Skin of body (tissue), 3 donors: ENCODE measurements at places on chromosomes 5 and 9.

GRCh38 chr9:113215132-113215531 is 5.9 kb downstream of the FKBP15 start:
- no peak for DNase-seq

DNA sequence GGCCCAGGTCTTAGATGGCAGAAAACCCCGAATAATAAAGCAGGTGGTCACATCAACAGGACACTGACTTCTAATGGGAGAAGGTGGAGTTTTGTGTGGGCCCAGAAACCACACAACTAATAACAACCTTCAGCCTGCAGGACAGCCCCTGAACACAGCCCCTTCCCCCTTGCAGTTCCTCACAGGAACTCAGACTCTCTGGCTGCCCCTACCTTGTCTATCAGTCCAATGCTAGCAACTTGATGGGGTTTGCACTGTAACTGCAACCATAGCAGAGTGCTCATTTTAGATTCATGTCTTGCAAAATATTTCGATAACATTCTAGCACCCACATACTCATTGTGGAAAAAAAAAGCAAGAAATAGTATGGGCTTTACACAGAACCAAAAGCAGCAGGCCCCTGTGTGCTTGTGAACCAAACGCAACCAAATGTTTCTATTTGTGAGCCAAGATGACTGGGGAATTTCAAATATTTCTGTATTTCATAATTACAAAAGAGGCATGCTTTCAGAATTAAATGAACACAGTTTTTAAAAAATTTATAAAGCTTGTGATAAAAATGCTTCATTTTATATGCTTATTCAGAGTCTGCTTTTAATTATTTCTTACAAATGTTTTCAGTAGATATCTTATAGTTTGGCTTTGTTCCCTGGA is 62.7 kb upstream of the PDE4D start:
- no peak for DNase-seq

- DNase-seq: no peak
Observed at GRCh38 chr9:113538131-113538530, 74.6 kb downstream of the RGS3 start.

GRCh38 chr5:149549461-149550267 is 1.6 kb downstream of the CSNK1A1 start:
- peak; percentile 23 for DNase-seq

DNA sequence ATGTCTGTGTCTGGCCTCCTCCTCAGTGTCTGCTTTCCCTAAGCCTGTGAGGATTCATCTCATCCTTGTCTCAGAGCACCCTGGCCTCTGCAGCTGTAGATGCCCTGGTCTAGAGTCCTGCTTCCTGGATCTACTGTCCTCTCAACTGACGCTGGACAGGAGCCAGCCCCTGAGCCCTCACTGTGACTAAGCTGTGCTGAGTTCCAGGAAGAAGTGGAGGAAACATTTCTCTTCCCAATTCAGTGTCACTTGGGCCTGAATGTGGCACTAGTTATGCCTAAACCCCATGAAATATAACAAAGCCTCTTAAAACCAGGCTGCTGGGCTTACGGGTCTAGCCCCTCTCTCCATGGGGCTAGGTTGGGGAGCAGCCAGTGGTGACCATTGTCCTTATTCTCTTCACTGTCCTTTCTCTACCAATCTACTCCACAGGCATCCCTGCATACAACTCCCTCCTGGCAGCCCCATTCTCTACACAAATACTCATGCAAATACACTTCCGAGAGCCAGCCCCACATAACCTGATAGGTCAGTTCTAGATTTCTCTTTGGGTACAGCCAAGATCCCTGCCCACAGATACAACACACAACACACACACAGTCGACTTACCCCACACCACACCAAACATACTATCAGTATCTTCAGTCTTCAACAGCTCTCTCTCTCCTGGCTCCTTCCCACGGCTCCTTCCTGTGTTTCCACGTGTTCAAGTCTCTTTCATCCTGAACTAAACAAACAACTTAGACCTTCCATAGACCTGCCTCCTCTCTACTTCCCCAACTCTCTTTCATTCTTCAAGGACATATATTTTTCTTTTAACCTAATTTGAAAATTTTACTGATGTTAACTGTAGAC is 220.8 kb downstream of the SNX18 start:
- no peak for DNase-seq

- no peak for DNase-seq
Observed at GRCh38 chr9:79615038-79615437, 43.3 kb downstream of the TLE4 start.
